ENCODE measurements at places on chromosomes 12 and 14. TPM values are rescaled to one million over a fixed set of nuclear protein-coding genes. Genes with fewer than 3 reads are reported as not detected.
A peak's percentile ranks its signal among the peaks of the same experiment; 100 is the strongest.

DNA sequence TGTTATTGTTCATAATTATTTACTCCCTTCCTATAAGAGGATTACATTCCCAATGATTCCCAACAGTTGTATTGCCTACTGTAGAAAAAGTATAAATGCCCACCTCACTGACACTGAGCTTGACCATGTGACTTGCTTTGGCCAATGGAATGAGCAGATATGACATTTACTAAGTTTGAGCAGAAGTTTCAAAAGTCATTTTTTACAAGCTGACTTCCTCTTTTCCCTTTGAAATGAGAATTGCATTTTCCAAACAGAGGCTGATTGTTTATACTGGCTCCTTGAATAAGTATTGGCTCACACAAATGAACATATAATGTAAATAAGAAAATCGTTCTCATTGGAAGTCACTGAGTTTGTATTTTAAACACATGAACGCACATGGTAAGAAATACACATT lies 116.4 kb upstream of the LRFN5 start:
- no peak for DNase-seq

The LRIG3 gene
- polyA plus RNA-seq = 35.0 TPM

GRCh38 chr12:106974511-106974910 lies 12.4 kb downstream of the MTERF2 start:
- DNase-seq = no peak

DNA sequence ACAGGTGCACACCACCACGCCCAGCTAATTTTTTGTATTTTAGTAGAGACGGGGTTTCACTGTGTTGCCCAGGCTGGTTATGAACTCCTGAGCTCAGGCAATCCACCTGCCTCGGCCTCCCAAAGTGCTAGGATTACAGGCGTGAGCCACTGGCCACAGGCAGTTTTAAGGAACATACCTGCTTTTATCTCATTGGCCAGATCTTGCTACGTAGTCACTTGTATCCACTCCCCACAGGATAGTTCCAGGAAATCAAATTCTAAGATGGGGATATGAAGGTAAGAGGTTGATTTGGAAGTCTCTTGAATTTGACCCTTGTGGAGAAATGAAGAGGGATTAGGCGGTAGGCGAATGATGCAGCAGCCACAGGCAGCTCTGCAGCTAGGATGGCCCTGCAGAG lies 8.8 kb upstream of the PLEKHG6 start:
- DNase-seq = no peak

- no peak for DNase-seq
These were observed 31.7 kb upstream of the KCNH3 start for GRCh38 chr12:49507139-49507538.

GRCh38 chr12:12859690-12860089 lies 31.7 kb upstream of the GPRC5A start:
- no peak for DNase-seq

- no peak for DNase-seq
These were observed 22.2 kb downstream of the LRRIQ1 start for GRCh38 chr12:85058339-85058738.

DNA sequence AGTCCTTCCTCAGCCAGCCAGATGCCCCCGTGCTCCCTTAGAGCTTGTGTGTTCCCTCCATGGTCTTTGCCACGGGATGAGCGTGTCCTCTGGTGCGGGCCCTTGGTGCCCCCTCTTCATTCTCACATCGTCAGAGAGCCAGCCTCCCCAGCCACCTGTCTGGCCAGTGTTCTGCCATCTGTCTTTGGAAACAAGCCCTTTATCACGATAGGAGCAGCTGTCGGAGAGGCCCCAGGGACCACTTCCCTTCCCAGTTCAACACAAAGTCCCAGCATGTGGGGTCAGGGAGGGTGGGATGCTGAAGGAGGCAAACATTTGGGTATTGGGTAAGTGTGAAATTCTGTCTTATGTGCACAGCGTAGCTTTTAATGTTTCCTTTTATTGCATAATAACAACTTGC lies 44.5 kb downstream of the DYNC1H1 start:
- DNase-seq = no peak

- no peak for DNase-seq
These were observed 65.0 kb downstream of the TESC start for GRCh38 chr12:117034249-117034648.

The BICDL1 gene
- 37.8 TPM for polyA plus RNA-seq

DNA sequence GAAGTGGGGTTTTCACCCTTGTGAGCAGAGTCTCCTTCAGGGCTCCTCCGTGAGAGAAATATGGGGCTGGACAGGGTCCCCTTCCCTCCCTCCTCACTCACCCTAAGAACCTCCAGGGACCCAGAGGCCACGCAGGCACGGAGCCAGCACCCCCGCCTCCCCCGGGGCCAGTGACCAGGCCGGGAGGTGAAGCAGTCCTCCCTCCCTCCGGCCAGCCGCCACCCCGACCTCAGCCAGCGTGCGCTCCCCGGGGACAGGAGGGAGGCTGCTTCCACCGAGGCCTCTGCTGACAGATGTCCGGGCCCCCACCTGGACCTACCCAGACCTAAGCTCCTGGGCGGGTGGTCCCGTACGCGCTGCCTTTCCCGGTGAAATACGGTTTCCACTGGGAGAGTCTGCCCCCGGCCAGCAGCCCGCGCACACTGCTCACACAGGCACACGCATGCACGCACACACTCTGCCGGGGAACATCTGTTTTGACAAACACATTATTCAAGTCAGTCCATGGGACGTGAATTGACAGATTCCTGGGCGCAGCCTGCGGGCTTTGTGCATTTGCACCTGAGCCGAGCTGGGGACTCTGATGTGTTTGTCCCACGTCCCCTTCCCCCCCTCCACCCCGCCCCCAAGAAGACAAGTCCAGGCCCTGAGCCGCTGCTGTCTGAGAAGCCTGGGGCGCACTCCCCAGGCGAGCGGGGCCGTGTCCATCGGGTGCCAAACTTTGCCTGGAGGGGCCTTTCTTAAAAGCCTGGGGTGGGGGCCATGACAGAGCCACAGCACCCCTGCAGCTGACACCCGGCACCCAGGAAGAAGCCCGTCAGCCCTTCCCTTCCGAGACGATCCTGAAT lies 725 bp downstream of the RIMBP2 start:
- DNase-seq = peak; percentile 29

DNA sequence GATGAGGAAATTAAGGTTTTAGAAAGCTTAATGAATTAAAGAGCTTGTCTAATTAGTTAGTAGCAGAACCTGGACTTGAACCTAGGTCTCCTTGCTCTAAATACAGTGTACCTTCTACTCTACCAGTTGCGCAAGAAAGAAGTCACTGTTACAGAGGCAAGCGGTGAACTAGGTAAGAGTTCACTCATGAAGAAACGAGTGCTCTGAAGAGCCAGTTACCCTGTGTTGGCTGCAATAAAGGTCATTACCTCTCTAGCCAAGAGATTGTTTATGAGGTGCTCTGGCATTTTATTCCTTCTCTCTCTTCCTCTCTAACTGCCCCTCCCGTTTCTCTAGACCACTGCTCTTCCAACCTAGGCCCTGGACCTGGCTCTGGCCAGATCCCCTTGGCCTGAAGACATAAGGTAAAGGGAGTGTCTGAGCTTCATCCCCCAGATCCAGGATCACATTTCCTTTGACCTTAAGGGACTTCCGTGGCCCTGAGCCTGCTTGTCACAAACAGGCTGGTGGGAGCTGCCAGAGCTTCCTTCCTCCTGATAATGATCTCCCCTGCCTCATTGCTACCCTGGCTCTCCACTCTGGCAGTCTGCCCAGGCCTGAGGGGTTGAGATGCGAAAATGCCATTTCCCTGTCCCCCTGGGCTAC lies 1.9 kb downstream of the RNASE7 start:
- peak; percentile 28 for DNase-seq

- no peak for DNase-seq
These were observed 373.6 kb downstream of the EMP1 start for GRCh38 chr12:13570005-13570694.

DNA sequence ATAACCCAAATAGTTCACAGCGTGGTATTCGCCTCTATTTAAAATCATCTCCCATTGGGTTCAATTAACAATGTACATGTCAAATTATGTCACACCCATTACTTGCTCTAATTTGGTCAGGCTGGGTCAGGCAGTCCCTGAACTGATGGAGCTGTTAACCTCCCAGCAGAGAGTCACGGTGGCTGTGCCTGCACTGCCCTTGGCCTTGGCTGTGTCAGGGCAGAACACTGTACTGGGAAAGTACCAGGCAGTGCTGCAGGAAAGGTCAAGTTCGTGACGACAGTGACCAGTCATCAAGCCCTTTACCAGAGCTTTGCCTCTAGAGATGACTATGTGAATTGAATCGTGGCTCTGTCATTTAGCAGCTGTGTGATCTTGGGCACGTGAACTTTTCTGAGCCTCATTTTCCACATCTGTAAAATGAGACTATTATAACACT lies 100.0 kb downstream of the ARF6 start:
- no peak for DNase-seq

- no peak for DNase-seq
These were observed 109.1 kb upstream of the BCAT1 start for GRCh38 chr12:25058012-25058411.

DNA sequence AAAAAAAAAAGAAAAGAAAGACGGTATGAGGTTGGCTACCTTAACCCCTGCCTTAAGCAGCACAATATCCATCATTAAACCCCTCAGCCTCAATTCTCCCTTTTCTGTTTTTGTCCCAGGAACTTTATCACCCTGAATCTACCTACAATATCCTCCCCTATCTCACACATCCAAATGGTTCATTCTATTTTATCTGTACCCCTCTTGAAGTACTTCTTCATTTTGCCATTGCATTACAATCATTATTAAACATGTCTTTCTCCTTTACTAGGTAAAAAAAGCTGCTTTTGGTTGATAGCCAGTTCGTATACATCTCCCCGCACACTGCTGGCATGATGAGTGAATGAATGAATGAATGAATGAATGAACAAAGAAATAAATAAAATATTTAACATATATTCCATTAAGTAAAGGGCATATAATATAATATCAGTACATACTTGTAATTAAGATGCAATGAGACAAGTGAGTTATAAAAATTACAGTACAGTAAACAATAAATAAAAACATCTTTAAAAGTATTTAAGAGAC lies 364 bp upstream of the GPR65 start:
- no peak for DNase-seq

The SSPN gene
- 14.3 TPM for polyA plus RNA-seq

- peak; percentile 56 for DNase-seq
These were observed 308.0 kb downstream of the PPFIA2 start for GRCh38 chr12:81450920-81451739.

- no peak for DNase-seq
These were observed 132.6 kb downstream of the NTS start for GRCh38 chr12:86006727-86007126.

DNA sequence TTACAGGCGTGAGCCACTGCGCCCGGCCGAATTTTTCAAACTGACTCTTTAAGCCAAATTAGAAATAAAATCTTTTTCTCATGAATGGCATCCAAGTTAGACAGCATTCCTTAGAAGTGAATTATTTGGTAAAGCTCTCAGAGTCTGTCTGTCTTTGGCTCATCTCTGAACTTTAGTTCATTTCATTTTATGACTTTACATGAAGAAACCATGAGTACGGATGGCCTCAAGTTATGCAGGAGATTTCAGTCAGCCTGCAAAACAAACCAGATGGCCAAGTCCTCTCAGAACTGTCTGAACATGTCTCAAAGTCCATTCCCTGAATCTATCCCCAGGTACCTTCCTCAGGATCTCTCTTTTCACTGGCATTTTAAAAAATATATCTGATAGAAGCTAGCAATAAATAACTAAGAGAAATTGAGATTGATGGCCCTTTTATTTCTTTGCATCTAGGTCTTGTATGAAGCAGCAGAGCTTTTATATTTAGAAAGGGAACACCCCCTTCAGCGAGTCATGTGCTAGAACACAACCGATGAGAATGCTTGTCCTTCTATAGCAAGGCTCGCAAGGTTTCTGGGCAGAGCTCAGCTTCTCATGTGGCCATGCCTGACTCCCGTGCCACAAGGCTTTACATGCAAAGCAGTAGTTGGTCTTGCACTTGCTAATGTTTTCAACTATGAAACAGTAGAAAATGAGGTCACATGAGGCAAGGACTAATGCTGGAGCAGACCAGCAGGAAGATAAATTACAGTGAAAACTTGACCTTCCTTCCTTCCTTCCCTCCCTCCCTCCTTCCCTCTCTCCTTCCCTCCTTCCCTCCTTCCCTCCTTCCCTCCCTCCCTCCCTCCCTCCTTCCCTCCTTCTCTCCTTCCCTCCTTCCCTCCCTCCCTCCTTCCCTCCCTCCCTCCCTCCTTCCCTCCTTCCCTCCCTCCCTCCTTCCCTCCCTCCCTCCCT lies 125.0 kb downstream of the AKAP6 start:
- DNase-seq = no peak

DNA sequence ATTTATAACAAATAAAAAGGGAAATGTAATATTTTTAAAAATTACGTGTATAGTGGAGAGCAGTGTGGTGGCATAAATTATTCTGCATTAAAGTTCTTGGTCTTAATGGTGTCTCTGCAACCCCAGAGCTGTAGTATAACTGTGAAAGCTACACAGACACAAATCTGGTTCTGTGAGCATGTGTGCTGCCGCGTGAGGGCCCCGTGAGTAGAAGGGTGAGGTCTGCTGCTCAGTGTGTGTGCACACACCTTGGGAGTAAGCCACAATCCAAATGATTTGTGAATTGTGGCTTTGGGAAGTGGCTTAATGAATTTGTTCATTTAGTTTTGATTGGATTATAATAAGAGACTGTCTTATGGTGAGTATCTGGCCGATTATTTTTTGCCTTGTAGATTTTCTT lies 16.8 kb downstream of the PELI2 start:
- no peak for DNase-seq

The HOTAIR gene
- polyA plus RNA-seq = 3.6 TPM

GRCh38 chr12:128402486-128403243 lies 135.7 kb downstream of the TMEM132C start:
- DNase-seq = no peak

DNA sequence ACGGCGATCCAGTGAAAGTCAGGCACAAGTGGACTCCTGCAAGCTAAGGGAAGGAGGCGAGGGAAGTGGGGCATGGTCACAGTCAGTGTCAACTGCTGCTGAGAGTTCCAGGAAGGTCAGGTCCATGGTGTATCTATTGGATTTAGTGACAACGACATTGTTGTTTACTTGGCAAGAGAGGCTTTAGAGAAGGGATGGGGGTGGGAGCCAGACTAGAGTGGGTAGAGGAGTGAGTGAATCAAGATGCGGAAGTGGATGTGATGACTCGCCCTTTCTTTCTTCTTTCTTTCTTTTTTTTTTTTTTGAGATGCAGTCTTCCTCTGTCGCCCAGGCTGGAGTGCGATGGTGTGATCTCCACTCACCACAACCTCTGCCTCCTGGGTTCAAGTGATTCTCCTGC lies 12.5 kb downstream of the P2RX7 start:
- no peak for DNase-seq
